ENCODE measurements at places on chromosomes 3 and 15.
A peak's percentile ranks its signal among the peaks of the same experiment; 100 is the strongest.

GRCh38 chr3:142890592-142890991 is 1.7 kb upstream of the PCOLCE2 start:
- DNase-seq = no peak

DNA sequence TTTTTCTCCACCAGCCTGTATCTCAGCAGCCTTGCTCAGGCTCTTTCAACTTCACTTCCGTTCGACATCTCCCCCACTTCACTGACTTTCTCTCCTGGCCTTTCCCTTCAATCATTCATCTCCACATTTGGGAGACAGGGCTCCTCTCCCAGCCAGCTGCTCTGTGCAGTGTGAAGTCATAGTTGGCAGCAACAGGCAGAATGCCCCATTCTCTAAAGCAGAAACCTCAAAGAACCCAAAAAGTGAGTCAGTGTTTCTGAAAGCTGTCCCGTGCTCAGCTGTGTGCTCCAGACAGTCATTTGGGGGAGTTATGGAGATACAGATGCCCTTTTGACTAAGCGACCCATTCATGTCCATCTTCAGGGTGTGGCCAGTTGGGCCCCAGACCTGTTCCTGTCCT is 54.3 kb downstream of the NTRK3 start:
- no peak for DNase-seq

DNA sequence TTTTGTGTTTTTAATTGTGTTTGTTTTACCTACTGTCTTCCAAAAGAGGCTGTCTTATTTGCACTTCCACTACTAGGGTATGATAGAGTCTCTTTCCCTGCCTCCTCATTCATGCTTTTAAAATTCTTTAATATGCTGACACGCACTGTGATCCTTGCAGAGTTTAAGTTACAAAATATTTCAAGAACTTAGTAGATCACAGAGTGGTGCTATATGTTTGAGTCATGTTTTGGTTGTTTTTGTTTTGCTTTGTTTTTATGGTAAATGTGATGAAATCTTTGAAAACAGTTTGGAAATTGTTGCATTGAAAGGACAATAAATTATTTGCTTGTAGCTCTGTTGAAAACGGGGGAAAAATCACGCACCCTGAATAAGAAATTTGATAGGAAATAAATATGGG is 5.9 kb upstream of the ABHD10 start:
- DNase-seq = no peak

- no peak for DNase-seq
Observed at GRCh38 chr3:143612541-143612940, 235.7 kb downstream of the SLC9A9 start.

DNA sequence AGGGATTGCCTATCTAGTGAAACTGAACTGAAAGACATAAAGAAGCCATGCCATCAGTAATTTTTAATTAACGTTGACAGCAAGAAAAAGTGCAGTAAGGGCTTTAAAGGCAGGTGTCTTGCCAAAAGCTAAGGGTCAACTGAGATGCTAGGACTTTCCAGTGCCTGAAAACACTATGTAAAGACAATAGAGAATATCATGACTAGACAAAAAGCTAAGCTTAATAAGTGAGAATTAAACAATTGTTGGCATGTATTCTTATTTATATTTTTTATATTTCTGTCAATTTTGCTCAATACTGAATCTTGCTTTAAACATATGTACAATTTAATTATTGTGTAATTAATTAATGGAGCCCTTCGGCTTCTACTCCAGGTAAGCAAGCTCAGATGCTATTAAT is 803.1 kb downstream of the IGSF11 start:
- no peak for DNase-seq

- peak; percentile 78 for DNase-seq
Observed at GRCh38 chr15:100918690-100919480, at the start of gene LRRK1. Gene LRRK1 (plus strand): TSS chr15:100919357. CDS start chr15:100924633, 5,276 bp downstream.

DNA sequence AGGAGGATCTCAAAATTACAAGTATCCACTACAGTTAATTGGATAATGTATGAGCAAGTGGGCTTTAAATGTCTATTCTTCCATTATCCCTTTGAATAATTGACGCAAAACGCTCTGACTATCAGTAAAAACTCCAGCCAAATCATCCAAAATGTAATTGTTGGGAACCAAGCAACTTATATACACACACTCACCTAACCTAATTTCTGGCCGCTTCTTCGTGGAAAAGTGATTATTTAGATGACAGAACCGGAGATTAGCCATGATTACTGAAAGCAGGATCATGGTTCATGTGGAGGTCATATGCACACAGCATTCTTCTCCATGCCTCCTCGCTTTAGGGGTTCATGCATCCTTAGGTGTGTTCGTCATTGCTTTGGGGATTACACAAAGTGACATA is 992.4 kb downstream of the NAALADL2 start:
- DNase-seq = peak; percentile 41

DNA sequence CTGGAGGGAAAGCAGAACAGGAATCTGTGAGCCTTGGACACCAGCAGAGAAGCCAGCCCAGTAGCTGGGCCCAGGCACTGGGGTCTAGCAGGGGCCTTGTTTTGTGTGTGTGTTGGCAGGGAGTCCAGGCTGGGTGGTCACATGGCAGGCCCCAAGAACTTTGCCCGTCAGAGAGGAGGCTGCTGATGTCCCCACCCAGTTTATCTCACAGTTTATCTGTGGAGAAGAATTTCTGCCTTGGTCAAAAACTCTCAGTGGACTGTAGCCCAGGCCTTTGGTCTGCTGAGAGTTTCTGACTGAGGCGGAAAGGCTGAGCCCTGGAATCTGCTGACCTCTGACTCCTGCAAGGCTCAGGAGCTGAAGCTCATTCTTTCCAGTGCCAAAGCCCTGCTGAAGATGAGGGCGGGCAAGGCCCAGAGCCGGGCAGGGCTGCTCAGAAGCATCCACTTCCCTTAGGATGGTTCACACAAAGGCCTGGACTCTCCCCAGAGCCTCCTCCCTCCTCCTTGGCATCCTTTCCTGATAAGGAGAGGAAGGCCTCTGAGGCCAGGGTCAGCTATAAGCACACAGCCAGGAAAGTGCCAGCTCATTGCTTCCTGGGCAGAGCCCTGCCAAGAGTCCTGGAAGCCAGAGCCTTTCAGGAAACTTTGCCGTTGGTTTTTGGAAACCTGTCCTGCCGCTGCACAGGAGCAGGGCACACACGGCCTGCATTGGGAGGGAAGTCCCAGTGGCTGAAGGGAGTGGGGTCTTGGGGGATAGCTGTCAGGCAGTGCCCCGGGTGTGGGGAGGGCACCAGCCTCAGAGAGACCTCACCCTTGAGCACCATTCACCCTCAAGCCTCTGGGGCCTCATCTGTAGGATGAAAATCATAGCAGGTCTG is 37.2 kb upstream of the SLCO2A1 start:
- no peak for DNase-seq

- peak; percentile 54 for DNase-seq
Observed at GRCh38 chr3:12662593-12663400, 1.1 kb downstream of the RAF1 start.

DNA sequence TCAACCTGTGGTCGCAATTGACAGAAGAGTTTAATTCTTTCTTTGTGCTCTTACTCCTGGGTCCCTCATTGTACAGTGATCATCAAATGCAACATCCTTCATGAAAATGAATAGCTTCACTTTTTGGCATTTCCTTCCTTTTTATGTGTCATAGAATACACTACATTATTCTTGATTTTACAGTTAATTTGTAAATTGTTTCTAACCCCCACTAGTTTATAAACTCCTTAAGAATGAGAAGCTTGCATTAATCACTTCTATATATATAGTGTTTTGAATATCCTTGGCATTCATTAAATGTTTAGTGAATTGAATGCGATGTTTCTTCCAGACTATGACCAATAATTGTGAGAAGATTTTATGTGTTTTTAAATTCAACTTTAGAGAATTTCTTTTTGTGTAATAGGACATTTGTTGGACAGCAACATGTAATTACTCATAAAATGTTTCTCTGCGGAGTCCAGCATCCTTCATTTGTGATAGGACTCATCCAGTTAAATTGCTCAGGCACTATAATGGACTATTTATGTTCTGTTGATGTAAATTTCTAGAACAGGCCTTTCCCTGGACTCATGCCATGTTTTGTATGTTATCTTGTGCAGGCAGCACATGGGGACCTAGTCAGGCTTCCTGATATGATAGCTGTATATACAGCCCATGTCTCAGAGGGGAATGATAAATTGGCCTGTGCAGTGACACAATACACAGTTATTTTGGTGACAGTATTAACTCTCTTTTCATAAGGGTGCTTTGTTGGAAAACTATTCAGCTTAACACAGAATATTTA is 51.3 kb downstream of the MBNL1 start:
- DNase-seq = no peak

GRCh38 chr3:33789183-33789954 is 9.1 kb upstream of the PDCD6IP start:
- DNase-seq = peak; percentile 41

- no peak for DNase-seq
Observed at GRCh38 chr3:193378706-193379105, at the start of gene ATP13A5. Gene ATP13A5 (minus strand): TSS chr3:193378753. CDS start chr3:193378725, 28 bp downstream.

DNA sequence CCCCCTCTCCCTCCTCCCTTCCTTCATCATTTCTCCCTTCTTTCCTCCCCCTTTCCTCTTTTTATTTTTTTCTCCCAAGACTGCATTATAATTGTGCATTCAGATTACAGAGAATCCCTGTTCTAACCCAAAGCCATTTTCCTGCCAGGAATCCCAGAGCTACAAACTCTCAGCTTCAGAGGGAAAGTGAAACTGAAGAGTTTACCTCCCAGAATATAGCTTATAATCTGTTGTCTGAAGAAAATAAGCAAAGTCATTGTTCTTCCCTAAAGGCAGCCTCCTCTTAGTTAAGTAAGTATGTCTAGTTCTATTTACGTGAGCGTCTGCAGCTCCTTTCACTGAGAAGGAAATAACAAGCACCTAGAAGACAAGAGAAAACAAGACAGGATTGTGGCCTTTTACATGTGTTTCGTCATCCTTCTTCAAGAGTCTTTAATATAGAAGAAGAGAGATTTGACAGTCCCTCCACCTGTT is 97.2 kb downstream of the CHST2 start:
- no peak for DNase-seq

GRCh38 chr15:64911311-64912186 is at the start of gene ANKDD1A:
Gene ANKDD1A (plus strand): TSS chr15:64911902. CDS start chr15:64911931, 29 bp downstream.
- peak; percentile 94 for DNase-seq

GRCh38 chr15:64398575-64398974 is 10.9 kb downstream of the TRIP4 start:
- DNase-seq = no peak

- no peak for DNase-seq
Observed at GRCh38 chr15:69305933-69306568, 7.3 kb downstream of the PAQR5 start.

- DNase-seq = no peak
Observed at GRCh38 chr3:27507515-27508266, 23.5 kb upstream of the SLC4A7 start.

DNA sequence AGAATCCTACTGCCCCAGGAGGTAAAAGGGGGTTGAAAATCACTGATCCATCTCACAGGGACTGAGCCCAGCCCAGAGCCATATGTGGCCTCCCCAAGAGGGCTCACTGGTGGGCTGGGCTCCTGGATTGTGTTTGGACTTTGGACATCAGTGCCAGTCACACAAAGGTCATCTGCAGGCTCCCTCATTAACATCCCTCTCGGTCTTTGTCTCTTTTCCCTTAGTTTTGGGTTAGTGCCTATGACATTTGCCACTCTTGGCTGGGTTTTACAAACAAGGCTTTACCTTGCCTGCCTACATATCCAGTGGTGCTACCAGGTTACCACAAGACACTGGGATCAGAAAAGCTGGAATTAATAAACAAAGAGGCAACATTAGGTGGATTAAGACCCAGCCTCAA is 27.9 kb downstream of the IFT122 start:
- DNase-seq = no peak

DNA sequence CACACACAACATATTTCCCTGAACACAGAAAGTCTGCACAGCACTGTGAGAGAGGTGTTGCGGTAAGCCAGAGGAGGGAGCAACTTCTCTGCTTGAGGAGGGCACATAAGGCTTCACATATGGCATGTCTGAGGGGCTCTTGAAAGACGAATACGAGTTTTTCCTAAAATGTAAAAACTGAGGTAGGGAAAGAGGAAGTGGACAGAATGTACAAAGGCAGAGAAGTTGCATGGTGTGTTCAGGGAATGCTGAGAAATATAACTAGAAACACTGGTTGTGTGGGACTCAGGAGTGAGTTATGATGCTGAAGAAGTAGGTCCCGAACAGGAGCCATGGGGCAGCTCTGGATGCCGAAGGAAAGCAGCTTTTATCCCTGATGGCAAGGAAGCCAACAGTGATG is 22.8 kb upstream of the ATP8B4 start:
- DNase-seq = no peak

DNA sequence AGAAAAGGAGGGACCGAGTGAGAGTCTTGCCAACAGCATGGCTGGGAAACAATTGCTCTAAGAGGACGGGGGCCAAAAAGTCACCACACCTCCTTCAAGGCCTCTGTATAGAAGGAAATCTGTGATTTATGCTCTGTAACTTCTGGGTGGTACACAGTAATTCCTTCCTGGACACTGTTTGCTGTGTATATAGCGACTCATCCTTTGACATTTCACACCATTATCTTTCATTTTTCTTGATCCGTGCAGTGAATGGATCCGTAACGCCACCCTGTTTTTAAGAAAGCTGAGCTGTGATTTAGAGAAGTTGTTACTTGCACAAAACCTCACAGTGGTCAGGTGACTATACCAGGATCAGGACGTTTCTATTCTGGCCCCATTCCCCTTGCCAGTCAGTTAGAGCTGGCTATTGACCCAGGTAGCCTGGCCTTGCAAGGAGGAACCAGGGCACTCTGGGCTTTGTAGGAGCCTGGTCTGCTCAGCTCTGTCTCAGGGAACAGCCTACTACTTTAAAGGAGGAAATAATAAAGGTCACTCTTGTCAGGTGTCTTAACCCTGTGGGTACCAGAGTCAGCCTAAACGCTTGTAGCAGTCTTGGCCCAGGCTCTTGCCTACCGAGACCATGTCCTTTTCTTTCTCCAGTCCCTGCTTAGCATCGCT is 86.5 kb upstream of the MYZAP start:
- no peak for DNase-seq

DNA sequence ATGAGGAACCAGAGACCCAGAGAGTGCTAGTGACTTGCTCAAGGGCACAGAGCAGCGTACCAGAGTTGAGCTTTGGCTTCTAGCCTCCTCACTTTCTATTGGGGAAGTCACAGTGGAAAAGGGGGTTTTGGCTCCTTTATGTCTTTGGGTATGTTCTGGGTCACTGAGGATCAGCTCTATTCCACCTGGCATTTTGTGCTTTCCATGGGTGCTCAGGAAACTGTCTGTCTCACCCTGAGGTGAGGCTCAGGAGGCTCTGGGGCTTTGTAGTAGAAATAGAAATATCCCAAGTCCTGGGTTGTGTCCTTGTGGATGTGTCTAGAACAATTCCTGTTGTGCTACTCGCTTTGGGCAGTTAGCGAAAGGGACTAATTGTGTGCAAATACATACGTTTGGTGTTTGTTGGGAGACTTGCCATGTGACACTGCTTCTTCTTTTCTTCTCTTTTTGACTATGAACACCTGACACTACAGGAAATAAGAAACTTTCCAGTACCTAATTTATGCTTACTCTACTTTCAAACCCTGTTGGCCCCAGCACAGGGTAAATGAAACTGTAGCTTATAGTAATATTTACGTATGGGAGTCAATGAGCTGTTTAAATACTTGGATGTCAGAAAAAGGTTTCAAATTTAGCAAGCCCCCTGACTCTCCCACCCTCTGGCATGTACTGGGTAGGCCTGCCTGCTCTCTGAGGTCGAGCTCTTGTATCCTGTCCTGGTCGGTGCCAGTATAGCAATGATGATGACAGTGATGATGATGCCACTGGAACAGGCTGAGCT is 35.6 kb downstream of the SMAD3 start:
- no peak for DNase-seq

- no peak for DNase-seq
Observed at GRCh38 chr3:59783468-59783988, 733.7 kb upstream of the CFAP20DC start.

- DNase-seq = no peak
Observed at GRCh38 chr3:46712191-46713049, 5.2 kb downstream of the PRSS50 start.
